ENCODE measurements at places on chromosomes 12 and 14.

DNA sequence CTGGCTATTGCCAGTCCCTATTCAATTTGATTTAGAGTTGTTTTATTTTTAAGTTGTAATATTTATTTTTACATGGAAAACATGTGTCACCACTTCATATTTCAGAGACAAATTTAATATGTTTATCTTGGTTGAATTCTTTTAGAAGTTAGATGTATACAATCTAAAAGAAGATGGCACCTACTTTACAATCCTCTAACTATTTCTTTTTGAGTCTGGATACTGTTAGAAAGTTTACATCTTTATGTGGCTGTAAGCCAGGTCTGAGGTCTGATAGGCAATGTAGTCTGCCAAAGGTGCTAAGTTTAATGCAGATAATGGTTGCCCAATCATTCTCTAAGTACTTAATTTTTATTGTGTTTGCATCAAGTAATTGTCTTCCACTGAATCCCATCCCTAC, 7.2 kb upstream of the LMO3 start:
- DNase-seq: no peak

DNA sequence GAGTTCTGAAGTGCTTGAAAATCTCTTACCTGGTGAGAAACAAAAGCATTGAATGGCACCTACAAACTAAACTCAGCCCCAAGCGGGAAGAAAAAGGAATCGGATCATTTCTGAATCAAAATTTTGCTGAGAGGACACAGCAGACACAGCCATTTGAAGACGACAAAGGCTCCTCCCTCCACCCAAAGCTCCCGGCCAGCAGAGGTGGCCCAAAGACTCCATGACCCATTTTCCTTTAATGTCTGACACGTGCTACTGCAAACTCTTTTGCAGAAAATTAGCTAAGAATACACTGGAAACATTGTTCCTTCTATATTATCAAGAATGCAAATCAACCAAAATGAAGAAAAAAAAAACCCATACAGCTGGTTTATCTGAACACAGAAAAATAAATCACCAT, 85.9 kb upstream of the FOXN3 start:
- no peak for DNase-seq

DNA sequence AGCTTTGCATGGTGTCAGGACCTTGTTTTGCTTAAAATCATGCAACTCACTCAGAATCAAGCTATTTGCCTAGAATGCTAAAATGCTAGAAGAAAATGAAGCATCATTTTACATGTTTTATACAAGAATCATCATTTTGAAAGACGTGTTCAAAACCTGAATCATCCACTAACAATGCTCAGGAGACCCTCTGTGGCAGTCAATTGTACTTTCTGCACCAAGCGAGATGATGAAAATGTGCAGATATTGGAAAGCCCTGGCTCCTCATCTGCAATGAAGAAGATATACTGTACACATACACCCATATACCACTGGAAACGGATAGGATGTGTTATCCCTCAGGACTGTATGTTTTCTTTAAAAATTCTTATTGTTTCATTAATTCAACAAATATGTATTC, 92.7 kb downstream of the DYRK2 start:
- no peak for DNase-seq

- DNase-seq: no peak
Observed at GRCh38 chr14:21084998-21085853, 13.2 kb downstream of the ZNF219 start.

DNA sequence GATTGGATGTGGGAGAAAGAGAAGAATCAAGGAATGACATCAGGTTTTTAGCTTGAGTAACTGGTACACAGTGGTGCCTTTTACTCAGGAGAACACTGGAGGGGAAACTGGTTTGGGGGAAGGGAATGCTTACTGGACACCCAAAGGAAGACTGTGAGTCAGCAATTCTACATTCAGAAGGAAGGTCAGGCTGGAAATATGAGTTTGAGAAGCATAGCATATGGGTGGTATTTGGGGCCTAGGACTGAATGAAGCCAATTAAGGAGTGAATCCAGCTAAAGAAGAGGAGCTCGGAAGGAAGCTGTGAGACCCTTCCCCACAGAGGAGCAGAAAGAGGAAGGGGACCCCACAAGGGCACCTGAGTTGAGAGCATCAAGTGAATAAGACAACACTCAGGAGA, 35.4 kb downstream of the DMAC2L start:
- no peak for DNase-seq

DNA sequence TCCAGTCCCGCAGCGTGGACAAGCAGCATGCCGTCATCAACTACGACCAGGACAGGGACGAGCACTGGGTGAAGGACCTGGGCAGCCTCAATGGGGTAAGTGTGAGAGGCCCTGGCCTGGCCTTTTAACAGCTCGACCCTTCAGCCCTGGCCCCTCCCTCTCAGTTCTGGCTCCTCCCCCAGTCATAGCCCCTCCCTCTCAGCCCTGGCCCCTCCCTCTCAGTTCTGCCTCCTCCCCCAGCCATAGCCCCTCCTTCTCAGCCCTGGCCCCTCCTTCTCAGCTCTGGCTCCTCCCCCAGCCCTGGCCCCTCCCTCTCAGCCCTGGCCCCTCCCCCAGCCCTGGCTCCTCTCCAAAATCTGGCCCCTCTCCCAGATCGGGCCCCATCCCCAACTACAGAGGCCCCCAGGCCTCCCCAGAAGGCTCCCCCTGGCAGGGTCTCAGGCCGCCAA, 11.2 kb downstream of the CEP170B start:
- no peak for DNase-seq

DNA sequence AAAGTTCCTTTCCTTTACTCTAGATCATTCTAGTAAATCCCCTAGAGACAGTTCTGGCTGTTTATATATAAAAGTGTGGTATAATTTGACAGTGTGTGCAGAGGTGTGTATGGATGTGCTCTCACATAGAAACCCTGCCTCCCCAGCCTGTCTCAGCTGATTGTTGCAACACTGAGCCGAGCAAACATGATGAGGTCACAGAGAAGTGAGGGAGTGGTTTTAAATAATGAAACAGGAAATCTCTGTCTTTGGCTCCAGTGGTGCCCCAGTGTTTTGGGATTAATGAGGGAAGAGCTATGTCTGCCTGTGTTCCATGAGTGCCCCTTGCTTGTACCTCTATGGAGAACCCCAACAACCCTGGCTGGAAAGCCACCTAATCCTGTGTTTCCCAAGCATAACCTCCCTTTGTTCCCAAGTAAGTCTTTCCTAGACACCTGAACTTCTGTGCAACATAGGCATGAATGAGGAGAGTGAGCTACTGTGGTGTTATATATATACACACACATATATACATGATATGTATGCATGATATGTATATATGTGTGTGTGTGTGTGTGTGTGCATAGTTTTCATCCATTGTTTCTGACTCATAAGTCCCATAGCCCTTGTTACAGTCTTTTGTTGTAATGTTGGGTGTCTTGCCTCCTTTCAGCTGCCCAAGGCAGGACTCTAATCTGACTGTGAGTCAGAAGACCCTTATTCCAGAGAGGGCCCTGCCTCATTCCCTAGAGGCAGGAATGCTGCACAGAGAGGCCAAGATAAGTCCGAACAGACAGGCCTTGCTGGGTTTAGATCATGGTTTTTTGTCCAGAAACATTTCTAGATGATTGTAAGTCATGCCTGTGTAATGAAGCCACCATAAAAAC, 18.0 kb downstream of the TRAF3 start:
- no peak for DNase-seq

DNA sequence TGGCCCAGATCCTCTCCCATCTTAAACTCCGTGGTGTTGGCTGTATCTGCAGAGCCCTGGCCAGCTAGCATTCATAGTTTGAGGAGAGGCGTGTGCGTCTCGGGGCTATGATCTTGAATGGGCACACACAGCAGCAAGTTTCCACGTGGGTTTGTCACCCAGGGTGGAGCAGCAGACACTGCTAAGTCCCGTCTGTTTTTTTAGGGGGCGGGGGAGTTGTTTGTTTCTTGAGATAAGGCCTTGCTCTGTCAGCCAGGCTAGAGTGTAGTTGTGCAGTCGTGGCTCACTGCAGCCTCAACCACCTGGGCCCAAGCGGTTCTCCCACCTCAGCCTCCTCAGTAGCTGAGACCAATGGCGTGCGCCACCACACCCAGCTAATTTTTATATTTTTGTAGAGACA, 20.1 kb upstream of the TEX22 start:
- no peak for DNase-seq

- no peak for DNase-seq
Observed at GRCh38 chr12:53200458-53201176, 6.4 kb downstream of the ITGB7 start.

DNA sequence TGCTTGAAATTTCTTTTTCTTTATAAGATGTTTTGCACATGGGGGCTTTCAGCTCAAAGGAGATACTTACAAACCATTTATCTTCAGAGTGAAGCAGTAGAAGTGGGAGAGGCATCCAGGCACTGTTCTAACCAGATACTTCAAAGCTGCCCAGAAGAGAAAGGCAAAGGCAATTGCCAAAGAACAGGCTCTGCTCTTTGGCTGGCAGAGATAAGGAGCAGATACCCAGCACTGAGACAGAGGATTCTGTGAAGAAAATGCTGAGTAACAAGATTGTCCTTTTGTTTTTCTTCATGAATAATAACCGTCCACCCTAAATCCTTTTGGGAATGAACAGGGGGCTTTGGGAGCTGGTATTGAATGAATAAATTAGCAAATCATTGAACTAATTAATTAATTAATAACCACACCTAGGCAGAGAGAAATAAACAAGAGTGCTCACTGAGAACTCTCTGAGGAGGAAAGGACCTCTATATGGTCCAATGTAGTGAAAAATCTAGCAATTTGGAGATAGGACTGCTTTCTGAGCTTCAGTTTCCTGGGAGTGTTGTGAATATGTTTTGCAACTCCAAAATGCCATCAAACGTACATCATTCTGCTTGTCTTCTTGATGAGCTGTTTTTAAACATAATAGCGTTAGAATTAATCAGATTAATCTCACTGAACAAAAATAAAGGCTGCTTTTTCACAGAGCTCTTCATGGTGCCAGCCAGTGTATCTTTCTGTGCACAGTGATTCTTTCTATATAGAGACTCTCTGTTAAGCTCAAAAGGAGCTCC, 192.8 kb upstream of the AMIGO2 start:
- no peak for DNase-seq

- no peak for DNase-seq
Observed at GRCh38 chr12:93762912-93763553, 85.9 kb downstream of the CRADD start.

- no peak for DNase-seq
Observed at GRCh38 chr14:24113379-24113800, 1.2 kb upstream of the DCAF11 start.

DNA sequence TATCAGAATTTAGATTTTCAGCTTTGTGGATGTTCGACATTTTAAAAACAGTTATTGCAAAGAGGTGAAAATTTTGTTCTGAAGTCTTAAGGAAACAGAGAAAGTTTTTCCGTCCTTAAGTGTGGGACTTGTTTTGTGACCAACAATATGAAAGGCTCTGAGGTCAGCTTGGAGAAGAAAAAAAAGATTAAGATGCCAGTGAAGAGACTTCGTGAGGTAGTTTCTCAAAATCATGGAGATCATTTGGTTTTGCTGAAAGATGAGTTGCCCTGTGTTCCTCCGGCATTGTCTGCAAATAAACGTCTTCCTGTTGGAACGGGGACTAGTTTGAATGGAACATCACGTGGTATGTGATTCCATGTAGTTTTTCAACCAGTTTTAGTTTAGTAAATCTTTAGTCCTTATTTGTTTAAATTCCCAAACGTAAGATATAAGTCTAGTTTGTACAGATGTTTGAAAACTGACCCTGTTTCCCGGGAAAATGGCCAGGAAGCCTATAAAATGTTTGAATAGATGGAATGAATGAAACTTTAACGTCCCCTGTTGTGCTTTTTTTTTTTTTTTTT, 682 bp downstream of the KIAA0586 start:
- no peak for DNase-seq

- no peak for DNase-seq
Observed at GRCh38 chr14:78657451-78657850, 487.3 kb downstream of the NRXN3 start.

- no peak for DNase-seq
Observed at GRCh38 chr12:39993268-39993667, 112.6 kb downstream of the SLC2A13 start.

DNA sequence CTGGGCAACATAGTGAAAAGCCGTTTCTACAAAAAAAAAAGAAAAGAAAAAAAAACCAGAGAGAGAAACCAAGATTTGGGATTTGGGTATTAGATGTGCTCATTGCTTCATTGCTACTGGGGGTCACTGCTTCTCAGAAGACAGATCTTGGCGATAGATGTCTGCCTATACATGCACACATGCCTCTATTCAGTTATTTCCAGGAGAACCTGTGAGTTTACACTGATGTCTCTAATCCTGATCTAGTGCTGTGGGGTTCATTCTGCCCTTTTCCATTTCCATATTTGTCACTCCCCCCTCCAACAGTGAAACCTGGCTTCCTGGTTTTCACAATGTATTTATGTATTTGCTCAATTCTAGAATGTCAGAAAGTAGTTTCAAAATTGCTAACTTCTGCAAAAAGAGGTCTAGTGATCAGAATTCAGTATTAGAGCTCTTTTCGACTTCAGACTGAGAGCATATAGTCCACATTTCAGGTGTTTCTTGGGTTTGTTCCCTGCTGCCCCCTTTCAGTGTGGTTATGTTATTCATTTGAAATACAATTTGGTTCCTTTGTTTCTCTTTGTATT, 111.0 kb downstream of the SLC25A47 start:
- no peak for DNase-seq

GRCh38 chr12:7642287-7642686, 23.4 kb downstream of the APOBEC1 start:
- DNase-seq: no peak

GRCh38 chr12:90499795-90500194, 455.2 kb downstream of the CCER1 start:
- no peak for DNase-seq

DNA sequence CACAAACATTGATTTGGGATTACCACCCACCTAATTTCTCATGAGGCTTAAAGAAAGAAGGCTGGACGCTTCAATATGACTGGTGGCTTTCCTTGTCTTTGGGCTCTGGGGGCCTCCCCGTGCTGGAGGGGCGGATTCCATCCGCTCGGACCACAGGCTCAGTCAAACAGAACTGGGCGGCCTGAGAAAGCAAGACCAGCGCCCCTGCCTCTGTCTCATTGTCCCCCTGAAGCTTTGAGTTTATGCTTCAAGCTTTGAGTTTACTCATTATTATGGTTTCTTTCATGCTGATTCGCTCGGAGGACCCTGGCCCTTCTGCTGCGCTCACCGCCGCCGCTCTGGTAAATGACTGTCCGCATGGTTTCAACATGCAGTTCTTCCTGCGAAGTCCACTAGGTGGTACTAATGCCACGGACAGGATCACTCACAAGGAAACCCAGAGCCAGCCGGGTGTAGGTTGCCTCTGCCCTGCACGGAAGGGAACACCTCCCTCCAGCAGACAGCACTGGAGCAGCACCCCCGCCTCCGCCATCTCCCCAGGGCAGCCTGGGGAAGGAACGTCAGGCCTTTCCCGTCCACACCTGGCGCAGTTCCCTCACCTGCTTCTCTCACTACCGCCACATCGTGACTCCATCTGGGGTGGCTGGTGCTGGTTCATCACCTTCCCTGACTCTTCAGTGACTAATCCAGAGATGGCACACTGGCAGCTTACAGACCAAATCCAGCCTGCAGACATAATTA, 13.2 kb upstream of the TIGAR start:
- peak; percentile 59 for DNase-seq

DNA sequence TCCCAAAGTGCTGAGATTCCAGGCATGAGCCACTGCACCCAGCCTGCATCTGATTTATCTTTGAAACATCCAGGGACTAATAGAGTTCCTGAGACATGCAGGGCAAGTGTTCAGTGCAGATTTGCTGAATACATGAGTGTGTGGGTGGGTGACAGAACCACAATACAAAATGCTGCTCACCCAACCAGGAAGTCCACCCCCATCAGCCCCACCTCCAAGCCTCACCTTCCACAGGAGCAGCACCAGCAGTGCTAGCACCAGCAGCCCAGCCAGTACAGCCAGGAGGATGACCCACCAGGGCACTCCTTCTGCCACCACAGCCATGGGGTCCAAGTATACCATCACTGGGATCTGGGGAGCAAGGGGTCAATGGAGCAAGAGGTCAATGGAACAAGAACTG, 20.0 kb downstream of the ITGA7 start:
- DNase-seq: no peak
